Activated naive CD8-positive, alpha-beta T cell treated with anti-CD3 and anti-CD28 coated beads for 36 hours (primary cell): ENCODE measurements at places on chromosomes 6 and 20. TPM values are rescaled to one million over a fixed set of nuclear protein-coding genes. Genes with fewer than 3 reads are reported as not detected.

SGK2 gene
- 0.18 TPM for total RNA-seq

DEF6 gene
- total RNA-seq: 75.7 TPM

BTN1A1 gene
- 0.14 TPM for total RNA-seq

FAM217A gene
- total RNA-seq: not detected

LGSN gene
- not detected for total RNA-seq

NOTCH4 gene
- total RNA-seq: 0.88 TPM

TNFRSF6B gene
- not detected for total RNA-seq

OXT gene
- not detected for total RNA-seq

ARFGEF2 gene
- 30.8 TPM for total RNA-seq

SLC35F1 gene
- total RNA-seq: 0.08 TPM

SLC52A3 gene
- 0.25 TPM for total RNA-seq

CDK5RAP1 gene
- total RNA-seq: 41.0 TPM

RSPO3 gene
- total RNA-seq: not detected

MYL9 gene
- not detected for total RNA-seq

GRCh38 chr20:35166242-35166830, 5.5 kb upstream of the PROCR start:
- no peak for DNase-seq

- peak; percentile 22 for DNase-seq
These were observed at the start of gene COL19A1 for GRCh38 chr6:69866351-69866769. TSS of gene COL19A1 (plus strand) at chr6:69866556. CDS start at chr6:69879568, 13,012 bp downstream.

DNA sequence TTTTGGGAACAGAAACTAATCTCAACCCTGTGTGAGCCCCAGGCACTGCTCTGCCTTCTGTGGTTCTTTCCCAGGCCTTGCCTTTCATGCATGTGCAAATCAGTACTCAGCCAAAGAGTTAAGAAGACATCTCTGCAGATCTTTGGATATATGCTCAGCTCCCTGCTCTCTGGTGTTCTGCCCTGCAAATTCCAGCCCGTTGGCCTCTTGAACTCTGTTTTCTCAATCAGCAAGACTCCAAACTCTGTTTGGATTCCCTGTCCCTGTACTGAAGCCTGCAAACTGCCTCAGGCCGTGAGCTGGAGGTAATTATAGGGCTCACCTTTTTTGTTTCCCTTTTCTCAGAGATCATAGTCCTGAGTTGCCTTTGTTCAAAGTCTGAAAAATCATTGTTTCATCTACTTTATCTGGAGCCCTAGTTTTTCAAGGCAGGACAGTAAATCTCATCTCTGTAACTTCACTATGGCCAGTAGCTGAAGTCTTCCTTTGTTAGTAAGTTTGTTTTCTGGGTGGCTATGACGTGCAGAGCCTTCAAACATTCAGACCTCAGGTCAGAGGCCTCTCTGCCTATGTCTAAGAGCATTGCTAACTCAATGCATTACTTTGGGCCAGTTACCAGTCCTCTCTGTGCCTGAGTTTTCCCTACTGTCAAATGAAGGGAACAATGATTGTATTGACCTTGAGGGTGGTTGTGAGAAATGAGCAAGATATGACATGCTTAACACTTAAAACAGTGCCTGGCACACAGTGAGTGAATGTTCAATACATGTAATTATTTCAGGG, 15.9 kb upstream of the MDFI start:
- DNase-seq: no peak

GRCh38 chr20:50594591-50595432, 84.6 kb downstream of the PTPN1 start:
- no peak for DNase-seq

DNA sequence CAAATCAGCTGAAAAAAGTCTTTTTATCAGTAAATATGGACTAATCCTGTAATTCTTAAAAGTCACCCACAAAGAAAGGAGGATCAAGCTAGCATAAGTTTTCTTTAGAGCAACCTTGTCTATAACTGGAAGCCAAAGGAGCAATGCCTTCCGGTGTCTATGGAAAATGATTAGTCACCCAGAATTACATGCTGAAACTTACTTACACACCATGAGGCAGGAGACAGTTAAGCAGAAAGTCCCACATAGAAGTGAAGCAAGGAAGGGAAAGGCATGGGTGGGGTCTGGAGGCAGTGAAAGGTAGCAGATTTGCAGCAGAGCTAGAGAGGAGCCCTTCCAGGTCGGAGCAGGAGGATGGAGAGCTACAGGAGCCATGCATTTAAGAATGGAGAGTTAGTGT, 153.7 kb upstream of the RIPOR2 start:
- DNase-seq: no peak

- no peak for DNase-seq
These were observed 104.7 kb upstream of the TMEM170B start for GRCh38 chr6:11432713-11433450.

- no peak for DNase-seq
These were observed 67.6 kb downstream of the NUDT3 start for GRCh38 chr6:34324738-34325444.

- no peak for DNase-seq
These were observed 555.6 kb downstream of the KIF16B start for GRCh38 chr20:16017656-16018055.

DNA sequence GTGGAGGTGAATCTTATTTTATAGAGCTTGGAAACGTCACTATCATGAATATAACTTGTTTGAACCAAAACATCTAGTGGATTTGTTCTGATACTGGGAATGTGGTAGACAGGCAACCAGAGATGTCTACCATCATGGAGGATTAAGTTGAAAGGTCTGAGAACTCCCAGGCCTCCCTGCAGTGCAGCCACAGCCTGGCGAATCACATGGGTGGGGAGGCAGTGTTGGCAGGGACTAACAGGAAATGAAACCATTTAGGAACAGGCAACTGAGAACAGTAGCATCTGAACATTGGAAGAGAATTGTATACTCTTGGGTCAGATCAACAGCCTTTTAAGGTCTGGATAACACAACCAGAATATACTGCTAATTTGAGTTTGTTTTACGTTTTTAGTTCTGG, 22.3 kb upstream of the CEP162 start:
- no peak for DNase-seq

GRCh38 chr6:79421001-79421411, 116.2 kb downstream of the LCA5 start:
- DNase-seq: no peak

GRCh38 chr6:21748343-21749056, 154.9 kb downstream of the SOX4 start:
- DNase-seq: no peak

- DNase-seq: no peak
These were observed 24.7 kb downstream of the ZSCAN31 start for GRCh38 chr6:28311139-28311823.

- DNase-seq: peak; percentile 39
These were observed 37.0 kb downstream of the SYTL3 start for GRCh38 chr6:158686791-158687381.

GRCh38 chr20:47544240-47544639, 42.6 kb downstream of the NCOA3 start:
- DNase-seq: no peak

GRCh38 chr6:15352845-15353244, 107.0 kb downstream of the JARID2 start:
- no peak for DNase-seq

GRCh38 chr6:128380891-128381290, 139.5 kb downstream of the PTPRK start:
- DNase-seq: no peak

DNA sequence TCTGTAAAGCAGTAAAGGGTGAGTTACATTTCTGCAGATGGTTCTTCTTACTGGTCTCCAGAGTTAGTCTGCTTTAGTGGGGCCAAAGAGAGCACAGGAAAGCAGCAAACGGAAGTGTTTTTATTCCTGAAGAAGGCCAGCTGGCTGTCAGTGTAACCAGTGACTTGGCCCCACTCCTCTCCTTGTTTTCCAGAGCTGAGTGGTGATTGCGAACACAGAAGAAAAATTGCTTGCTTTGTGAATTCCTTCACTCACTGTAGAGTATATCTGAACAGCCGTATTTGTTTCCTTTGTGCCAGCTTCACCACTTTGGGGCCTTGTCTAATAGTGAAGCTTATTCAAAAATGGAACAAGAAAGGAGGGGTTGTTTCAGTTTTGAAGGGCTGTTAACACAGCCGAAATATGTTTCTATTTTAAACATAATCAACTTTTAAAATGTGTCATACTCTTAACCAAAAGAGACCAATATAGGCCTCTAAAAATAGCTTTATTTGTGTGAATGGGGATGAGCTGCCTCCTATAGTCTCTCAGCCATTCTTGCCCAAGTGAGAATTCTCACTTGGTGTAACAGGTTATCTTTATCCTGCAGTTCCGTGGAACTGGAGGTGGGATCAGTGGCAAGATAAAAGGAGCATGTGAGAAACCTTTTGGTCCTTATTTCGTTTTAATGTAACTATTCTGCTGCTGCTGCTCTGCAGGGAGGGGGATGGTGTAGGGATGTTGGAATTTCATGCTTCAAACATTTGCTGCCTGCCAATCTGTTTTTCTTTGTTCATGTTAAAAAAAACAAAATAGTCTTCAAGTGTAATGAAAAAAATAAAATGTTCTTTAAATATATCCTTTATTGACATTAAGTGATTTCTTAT, 37.8 kb downstream of the ZC2HC1B start:
- no peak for DNase-seq

DNA sequence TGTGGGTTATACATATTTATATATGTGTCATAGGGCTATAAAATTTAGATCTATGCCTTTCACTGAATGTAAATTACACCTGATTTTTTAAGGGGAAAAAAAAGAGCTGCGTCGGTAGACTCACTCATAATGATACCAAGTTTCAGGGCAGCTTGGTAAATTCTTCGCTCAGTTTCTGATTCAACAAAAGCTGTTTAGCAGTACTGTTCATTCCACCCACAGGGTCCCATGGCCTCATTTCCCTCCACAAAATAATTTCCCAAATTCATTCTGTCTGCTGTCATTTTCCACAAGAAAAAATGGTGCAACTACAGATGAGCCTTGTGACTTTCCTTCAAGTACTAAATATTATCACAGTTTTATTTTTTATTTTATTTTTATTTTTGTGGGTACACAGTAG, 63.7 kb downstream of the PAK5 start:
- DNase-seq: no peak

DNA sequence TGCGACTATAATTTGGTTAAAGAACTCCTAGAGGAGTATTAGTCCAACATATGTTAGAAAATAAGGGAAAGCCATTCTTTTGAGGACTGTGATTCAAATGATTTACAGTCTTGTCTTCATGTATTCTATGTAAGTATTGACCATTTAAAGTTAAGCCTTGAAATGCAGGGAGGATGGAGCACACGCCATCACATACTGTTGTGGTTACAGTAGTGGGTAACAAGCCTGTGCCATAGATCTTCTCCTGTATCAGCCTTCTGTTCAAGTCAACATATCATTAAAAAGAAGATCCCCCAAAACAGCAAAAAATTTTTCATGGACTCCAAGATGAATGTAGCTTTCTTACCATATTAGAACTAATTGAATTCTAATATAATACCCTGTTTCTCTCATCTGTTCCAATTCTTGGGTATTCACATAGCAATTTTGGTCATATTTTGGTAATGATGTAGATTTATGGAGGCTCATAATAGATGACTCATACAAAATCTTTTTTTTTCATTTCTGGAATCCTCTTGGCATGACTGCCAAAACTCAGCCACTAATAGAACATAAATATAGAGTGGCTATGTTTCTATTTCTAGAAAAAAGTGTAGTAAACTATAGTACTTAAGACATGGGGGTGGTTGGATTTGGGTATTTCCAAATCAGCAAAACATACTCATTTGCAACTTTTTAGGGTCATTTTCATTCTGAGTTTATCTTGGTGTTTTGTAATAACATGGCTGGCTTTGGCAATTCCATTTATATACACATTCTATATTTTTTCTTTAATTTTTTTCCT, 413.5 kb downstream of the BCKDHB start:
- DNase-seq: no peak

GRCh38 chr6:150070236-150070818, 1.4 kb upstream of the ULBP3 start:
- DNase-seq: no peak

DNA sequence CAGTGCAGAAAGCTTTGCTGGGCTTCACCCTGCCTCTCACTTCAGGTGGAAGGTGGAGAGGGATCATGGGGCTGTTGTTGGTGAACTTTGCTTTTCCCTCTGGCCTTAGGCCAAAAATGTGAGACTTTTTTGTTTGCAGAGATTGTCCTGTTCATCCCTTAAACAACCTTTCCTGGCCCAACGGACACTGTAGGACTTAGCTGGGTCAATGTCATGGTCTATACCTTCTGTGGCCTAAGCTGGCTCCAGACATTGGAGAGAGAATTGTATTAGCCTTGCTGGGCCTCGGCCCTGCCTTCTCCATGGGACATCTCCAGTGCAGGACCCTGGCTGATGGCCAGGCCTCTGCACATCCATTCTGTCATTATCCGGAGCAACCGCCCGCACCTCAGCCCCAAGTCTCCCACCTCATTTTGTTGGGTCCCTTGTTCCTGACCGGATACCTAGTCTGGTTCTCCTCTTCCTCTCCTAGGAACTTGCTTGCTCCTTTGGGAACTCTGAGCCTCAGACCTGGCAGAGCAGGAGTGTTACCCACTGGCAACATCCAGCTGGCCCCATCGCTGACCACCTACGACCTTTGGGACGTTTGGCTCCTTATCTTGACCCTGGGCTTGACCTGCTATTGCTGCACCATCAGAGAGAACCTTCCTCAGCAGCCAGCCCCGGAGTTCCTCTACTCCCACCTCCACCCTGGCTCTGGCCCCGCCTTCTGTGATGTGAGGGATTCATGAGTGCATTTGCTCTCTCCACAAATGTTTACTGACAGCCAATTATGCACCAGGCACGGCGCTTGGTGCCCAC, 128.2 kb downstream of the BANF2 start:
- DNase-seq: no peak

DNA sequence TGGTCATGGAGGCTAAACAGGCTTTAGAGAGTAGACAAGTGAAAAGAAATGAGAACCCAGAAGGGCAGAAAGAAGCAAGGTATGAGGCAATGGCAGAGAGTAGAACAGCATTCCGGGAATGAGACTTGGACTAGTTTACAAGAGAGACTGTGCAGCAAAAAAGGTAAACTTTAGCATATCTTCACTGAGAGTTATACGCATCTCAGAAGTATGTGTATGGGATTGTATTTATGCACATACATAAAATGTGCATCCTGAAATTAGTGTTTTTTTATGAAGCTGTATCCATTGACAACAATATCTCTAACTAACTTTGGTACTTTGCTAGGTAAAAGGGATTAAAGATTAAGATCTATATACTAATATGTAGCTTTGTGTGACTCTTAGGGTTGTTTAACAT, 753.6 kb downstream of the BCKDHB start:
- DNase-seq: no peak

GRCh38 chr20:20744170-20744725, 31.8 kb upstream of the RALGAPA2 start:
- no peak for DNase-seq

- DNase-seq: no peak
These were observed 117.5 kb upstream of the SAMD5 start for GRCh38 chr6:147390909-147391536.

GRCh38 chr6:52362443-52363227, 684 bp downstream of the PAQR8 start:
- DNase-seq: peak; percentile 63

GRCh38 chr6:10303608-10304506, 111.0 kb downstream of the TFAP2A start:
- no peak for DNase-seq

DNA sequence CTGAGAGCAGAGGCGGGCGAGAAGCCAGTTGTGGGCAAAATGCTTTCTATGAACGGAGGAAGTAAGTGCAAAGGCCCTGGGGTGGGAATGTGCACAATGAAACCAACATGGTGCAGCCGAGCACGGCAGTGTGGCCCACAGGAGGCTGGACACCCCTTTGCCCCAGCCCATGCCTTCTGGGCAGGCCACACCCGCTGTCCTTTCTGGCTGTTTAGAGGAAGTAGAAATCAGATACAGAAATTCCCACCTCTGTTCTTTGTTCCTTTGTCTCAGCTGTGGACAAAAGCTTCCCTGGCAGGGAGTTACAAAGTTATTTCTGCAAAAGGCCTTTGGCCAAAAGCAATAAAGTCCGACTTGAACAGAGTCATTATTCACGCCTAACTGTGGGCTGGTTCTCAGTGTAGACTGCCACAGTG, 11.9 kb downstream of the SULF2 start:
- no peak for DNase-seq
